ENCODE measurements at places on chromosomes 1 and 21.

DNA sequence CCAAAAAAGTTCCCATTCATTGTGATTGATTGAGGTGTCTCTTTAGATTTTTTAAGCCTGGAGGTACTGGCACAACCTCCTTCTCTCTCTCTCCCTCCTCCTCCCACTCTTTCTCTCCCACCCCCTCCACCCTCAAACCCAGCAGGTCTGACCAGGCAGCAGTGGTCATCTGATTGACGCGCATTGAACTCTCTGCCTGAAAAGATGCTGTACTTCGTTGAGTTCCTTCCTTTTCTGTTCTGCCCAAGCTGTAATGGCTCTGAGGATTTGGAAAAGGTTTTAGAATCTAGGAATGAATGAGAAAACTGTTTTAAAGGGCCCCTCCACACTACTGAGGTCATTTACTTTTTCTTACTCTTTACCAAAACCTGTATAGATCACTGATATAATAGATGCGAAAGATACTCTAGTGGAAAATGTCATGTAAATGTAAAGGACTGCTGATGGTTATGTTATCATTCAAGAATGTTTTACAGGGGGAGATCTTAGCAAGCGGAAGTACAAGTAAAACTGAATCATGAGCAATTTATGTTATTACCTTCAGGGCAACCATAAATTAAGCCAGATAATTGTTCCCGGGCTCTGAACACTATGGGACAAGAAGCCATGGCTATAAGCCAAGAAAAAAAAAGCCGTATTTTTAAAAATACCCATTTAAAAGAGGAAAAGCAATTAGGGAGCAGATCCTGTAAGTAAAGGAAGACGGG, 25.2 kb upstream of the DYRK1A start:
- no peak for DNase-seq

GRCh38 chr1:53011175-53011574, 50.8 kb upstream of the PODN start:
- DNase-seq = no peak

DNA sequence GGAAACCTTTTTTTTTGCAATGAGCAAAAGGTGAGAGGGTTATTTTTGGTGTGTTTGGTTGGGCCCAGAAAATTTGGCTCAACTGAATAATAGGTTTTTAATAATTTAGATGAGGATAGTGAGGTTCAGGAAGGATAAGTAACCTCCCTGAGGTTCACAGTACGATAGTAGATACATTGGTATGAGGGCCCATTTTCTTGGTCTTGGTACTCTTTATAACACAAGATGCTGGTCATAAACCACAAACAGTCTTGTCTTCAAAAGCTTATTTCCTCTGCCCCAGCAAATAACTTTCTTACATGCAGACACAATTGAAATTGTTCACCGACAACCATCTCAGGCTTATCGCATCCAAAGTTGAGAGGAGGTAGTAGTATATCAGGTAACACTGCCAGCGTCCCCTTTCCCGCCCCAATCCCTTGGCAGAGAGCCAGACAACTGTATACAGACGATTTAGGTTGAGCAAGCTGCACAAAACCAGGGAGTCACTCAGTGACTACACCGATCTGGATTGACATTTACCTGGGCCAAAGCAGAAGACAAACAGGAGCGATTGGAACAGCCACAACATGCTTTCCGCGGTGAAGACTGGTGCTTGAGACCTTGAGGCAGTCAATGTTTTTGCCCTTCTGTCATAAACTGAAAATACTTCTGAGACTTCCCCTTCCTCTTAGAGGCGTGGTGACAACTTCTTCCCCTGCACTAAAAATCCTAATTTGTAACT, at the start of gene SLAMF6:
Gene SLAMF6 (minus strand): TSS at position 634 of the 724 bp plus-strand sequence. CDS start 63 bp downstream, at position 571.
- peak; percentile 24 for DNase-seq

DNA sequence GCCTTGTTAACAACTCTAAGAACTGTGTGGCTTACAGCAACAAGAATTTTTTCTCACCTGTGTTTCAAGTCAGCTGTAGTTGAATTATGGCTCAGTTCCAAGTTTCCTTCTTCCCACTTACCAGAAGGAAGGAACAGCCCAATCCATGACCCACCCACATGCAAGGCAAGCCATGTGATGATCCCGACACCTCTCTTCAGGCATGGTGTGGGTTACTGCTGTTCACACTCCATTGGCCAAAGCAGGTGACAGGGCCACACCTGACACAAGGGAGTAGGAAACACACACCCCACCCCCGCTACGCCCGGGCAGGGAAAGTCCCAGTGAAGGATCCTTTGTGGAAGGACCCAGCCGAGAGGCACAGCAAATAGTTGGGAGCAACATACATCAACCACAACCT, 36.3 kb downstream of the KCNJ15 start:
- no peak for DNase-seq

DNA sequence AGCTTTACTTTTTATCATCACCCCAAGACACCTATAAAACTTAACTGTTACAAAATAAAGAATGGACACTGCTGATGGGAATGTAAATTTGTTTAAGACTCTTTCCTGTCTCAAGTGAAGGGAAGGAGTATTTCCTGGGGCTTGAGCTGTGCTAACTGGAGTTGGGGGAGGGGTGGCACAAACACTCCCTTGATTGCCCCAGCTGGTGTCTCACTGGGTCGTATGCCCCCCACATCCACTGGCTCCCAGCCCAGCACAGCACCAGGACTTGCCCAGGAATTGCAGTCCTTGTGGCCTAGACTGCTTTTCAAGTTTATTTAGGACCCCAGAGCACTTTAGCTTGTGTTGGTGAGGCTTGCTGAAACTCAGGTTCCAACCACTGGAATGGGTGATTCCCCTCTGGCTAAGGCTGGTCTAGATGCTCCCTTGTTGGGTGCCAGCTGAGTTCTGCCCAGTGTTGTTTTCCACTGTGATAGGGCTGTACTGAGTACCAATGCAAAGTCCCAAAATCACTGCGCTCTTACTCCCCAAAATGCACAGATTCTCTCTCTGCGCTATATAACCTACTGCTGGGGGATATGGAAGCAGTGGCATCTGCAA, 49.1 kb upstream of the DR1 start:
- DNase-seq = no peak

DNA sequence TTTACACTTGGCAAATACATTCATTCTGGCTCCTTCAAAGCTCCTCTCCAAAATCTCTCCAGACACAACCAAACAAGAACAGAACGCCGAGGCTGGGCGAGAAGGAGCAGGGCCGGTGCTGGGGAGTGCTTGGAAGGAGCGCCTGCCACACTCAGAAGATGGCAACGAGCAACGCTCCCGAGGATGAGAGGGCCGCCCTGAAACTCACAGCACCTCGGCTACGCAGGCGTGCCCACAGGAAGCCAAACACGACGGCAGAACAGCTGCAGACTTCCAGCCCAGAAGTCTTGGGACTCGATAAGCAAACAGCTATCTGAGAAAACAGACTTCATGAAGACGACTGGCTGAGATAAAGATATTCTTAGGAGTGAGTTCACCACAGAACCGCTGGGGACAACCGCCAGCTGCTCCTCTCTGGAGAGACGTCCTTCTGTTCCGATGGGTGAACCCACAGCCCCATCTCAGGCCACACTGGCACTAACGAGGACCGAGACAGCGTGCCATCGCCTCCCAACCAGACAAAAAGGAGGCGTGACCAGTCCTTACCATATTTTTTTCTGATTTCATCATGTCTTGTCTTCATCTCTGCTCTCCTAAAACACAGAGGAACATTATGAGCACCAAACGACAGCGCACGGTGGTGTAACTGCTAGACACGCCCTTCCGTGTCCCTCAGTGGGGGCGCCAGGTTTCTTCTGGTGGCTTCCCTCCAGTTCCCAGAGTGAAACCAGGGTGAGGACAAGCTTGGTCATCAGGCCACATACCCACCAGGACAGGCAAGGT, 18.6 kb downstream of the PTTG1IP start:
- no peak for DNase-seq

GRCh38 chr1:236865818-236866155, 70.7 kb downstream of the MTR start:
- no peak for DNase-seq

DNA sequence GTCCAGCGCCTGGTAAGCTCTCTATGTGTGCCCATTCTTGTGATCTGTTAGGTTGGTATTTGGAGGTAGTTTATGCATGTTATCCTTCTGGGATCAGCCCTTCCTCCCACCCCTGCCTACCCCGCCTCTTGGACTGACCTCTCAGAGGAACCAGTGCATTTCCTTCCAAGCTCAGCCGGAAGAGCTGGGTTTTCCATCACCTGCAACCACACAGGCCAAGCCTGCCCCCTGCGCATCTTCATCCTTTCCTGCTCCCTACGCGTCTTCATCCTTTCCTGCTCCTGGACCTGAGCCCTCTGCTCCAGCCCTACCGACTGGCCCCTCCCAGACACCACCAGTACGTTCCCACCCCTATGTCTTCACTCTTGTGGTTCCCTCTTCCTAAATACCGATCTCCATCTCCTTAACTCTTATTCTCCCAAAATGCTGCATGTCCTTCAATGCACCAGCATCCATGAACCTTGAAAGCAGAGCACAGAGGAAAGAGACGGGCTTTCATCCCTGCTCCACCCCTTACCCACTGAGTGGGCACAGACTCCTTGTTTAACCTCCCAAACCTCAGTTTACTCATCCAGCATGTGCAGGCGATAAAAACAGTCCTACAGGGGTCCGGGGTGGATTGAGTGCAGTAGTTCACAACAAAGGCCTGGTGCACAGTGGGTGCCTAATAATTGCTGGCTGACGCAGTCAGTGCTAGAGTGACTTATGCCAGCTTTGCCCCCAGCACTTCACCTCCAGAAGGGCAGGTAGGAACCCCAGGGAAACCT, 526.3 kb downstream of the MATN1 start:
- no peak for DNase-seq

Measured in effector memory CD8-positive, alpha-beta T cell (primary cell).